Activated gamma-delta T cell treated with anti-CD3 and anti-CD28 coated beads, Interleukin-2, amount 50 U/mL, for 16 hours (primary cell): ENCODE measurements at places on chromosomes 12 and 14.

GRCh38 chr12:124510301-124510970 is 57.0 kb downstream of the NCOR2 start:
- no peak for DNase-seq

GRCh38 chr14:45902241-45902640 is 649.2 kb upstream of the MIS18BP1 start:
- DNase-seq = no peak

DNA sequence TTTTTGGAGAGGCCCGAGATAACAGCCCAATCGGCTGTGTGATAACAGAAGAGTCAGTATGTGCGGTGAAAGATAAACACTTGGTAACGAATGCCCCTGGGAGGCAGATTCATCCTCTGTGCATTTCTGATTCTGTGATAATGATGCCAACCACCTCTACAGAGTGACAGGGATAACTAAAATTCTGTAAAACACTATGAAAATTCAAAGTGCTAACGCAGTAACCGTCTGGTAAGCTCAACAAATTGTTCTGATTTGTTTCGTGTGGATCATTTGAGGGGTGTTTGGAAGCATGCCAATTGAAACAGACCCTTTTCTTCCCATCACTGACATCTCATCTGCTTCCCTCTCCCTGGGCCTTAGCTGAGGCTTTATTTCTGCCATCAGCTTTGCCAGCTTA is 76.3 kb downstream of the ESR2 start:
- no peak for DNase-seq

DNA sequence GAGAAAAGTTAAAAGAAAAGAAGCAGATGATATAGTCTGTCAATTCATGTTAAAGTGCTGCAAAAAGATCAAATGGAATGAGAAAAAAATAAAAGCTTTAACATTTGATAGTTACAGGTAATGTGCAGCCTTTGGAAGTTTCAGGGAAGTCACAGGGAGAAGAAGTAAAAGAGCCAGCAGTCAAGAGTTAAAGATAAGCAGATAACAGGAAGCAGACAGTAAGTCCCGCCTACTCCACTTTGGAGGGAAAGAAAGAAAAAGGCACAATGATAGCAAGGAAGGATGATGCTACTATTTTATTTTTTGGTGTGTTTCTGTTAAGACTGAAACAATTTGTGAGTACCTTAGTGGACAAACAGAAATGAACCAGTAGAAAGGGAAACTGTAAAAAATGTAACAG is 111.1 kb upstream of the KRR1 start:
- DNase-seq = no peak

DNA sequence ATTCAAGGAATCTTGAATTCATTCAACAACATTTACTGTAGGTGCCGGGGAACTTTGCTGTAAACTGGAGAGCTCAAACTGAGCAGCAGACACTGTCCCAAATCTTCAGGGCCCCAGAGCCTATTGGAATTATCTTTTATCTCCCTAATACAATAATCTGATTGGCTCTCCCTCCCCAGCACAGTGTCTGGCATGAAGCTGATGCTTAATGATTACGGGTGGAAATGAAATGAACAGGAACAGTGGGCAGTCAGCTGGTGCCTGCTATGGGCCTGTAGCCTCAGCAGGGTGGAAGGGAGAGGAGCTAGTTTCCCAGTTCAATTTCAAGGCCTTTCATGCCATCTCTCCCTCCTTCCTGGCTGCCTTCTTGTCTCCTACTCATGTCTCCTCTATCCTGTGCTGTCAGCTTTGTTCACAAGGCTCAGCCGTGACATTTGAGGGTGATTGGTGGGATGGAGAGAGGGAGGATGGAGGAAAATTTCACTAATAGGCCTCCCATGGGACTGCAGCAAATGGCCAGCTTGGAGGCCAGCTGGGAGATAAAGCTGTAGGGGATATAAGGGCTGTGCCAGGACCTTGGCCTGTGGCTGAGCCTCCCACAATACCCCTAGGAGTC is 4.3 kb upstream of the RAPGEF3 start:
- no peak for DNase-seq

DNA sequence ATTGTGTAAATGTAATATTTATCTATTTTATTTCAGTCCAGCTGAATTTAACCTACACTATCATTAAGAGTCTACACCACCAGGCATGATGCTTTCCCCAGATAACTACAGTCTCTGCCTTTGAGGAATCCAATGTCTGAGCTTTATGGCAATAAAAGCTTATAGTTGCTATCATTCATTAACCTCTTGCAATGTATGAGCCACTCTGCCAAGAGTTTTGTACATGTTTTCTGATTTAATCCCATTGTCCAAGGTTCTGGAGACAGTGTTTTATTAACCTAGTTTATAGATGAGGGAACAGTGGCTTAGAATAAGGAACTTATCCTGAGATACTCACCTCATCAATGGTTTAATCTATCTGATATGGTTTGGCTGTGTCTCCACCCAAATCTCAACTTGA is 17.1 kb upstream of the KITLG start:
- no peak for DNase-seq
